ENCODE measurements at places on chromosomes 11 and 22.
A peak's percentile ranks its signal among the peaks of the same experiment; 100 is the strongest.

DNA sequence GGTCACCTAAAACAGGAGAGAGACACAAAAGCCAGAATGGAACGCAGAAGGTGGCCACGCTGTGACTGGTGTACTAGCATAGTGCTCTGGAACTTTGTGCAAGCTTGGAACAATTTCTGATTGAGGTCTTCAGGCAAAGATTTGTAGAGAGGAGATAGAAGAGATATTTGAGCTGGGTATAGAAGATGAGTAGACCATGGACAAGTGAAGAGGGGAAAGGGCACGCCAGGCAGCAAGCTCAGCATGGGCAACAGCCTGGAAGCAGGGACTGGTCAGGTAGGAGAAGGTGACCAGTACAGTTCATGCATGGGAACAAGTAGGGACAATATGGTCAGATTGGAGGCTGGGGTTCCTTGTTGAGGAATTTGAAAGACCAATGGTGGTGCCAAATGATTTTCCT lies 24.4 kb downstream of the MYO18B start:
- no peak for DNase-seq

GRCh38 chr22:48585916-48586798 lies 1241.5 kb downstream of the BRD1 start:
- no peak for DNase-seq

DNA sequence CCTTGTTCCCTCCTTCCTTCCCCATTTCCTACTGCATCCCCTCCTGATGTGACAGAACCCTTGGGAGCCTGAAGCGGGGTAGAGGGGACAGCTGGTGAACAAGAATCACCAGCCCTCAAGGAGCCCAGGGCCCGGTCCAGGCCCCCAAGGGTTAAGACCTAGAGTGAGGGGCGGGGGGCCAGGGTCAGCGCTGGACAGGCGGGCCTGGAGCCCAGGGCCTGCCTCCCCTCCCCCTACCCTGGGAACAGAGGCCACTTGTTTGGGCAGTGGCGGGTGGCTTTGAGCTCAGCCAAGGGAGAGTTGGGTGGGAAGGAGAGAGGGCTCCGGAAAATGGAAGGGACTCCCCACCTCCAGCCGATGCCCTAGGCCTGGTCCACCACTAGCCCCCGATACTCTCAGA lies 2.1 kb downstream of the ARAP1 start:
- DNase-seq: no peak

GRCh38 chr22:38125751-38126201 lies 15.3 kb upstream of the BAIAP2L2 start:
- no peak for DNase-seq

DNA sequence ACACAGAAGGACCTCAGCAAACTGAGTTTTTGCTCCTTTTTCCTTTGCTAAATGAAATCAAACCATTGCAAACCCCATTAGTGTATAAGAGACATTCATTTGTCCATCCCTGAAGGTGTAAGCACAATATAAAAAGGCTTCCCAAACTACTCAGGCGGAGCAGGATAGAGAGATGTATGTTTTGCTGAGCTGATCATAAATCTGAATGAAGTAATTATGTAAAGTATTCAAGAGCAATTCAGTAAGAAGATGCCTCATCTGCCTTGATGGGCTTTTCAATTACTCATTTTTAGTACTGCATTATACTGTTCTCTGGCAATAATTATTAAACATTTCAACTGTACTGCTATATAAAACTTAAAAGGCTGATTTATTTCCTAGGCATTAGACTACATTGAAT lies 65.0 kb downstream of the SPON1 start:
- DNase-seq: no peak

DNA sequence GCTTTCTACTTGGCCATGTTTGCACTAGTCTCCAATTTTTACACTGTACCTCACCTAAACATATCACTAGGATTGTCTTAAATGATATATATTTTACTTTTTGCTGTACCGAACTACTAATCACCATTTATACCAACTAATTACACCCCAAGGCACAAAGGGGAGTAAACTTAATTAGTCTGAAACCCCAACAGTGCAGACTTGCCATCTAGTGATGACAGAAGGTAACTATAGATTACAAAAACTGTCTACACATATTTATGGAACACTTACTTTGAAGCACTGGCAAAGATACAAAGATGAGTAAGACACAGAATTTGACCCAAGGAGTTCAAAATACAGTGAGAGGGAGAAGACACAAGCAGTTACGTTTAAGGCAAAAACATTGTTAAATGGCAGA lies 139.7 kb downstream of the CNTN5 start:
- no peak for DNase-seq

DNA sequence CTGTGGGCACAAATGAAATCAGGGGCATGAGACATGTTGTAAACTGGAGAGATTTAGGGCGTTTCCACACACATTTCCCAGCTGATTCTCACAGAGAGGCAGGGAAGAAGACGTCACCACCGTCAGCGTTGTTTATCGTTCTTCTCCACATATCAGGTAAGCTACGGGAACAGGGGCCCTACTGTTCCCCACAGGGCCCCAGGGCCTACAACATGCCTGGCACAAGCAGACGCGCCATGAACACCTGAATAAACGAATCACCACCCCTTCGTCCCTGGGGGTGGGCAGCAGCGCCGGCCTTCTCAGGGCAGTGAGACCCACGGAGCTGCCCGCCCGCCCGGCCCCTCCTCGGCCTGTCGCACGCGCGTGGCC lies 342 bp downstream of the EFCAB6 start:
- peak; percentile 33 for DNase-seq

DNA sequence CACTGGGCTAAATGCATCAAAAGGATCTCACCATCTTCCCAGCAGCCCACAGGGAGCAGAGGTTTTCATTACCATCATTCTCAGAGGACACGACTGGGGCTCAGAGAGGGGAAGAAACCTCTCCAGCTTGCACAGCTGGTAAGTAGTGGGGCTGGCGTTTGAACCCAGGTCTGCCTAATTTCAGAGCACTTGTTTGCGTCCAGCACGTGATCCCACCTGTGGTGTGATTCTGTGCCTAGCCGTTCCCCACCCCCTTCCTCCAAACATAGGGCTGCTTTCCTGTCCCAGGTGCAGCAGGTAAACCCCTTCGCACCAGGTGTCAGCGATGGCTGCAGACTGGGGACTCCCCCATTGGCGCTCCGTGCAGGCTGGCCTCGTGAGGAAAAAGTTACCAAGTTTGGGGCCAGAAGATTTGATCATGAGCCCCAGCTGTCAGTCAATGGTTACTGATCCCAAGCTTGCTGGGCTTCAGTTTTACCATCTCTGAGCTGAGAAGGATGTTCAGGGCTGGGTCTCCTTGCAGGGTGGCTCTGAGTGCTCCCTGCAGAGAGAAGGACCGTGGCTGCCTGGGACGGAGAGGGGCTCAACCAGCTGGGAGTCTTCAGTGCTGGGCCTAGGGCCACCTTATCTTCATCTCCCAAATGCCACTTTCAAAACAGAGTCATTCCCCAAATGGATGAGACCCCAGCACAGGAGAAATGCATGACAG lies 445.6 kb downstream of the TBC1D22A start:
- no peak for DNase-seq

- DNase-seq: peak; percentile 79
Measured at GRCh38 chr11:46554213-46555147, 39.3 kb downstream of the AMBRA1 start.

GRCh38 chr11:126133901-126134300 lies 71.2 kb upstream of the CDON start:
- DNase-seq: no peak

DNA sequence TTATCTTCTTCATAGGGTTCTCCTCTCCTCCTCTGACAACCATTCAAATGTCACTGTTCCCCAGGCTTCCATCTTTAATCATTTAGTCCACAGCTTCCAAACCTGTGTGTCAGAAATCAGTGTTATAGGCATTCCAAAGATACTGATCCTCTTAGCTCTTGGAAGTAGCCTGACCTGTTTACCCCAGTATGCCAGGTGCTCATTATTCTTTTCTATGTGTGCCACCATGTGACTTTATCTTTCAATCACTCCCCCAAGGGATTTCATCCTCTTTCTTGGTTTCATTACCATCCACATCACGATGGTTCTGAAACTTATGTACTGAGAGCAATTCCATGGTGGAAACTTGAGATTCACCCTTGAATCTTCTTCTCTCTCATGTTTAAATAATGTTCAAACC lies 7.6 kb downstream of the POU2AF2 start:
- no peak for DNase-seq

DNA sequence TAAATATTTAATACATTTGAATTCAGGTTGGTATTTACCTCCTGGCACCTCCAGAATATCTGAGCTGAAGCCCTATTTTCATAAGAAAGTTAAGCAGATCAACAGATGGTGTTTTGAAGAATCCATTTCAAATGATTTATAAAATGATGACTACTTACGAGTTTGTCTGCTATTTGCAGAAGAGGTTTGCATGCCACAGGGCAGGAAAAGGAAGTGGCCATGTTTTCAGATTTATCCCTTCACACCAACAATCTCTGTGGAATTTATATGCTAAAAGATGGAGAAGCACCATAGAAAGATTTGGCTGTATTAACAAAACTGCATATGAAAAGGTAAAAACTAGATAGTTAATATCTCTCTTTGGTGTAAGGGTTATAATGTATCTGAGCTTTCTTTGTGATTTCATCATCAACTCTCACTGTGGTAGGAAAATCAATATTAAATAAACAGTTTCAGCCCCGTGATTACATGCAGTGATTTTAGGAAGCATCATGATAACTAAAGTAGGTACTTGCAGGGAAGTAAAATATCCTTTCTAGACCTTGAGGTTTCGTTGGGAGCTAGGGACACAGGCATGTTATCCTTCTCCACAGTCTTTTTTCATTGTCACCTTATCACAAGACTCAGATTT lies 2.6 kb downstream of the BMAL1 start:
- DNase-seq: no peak

DNA sequence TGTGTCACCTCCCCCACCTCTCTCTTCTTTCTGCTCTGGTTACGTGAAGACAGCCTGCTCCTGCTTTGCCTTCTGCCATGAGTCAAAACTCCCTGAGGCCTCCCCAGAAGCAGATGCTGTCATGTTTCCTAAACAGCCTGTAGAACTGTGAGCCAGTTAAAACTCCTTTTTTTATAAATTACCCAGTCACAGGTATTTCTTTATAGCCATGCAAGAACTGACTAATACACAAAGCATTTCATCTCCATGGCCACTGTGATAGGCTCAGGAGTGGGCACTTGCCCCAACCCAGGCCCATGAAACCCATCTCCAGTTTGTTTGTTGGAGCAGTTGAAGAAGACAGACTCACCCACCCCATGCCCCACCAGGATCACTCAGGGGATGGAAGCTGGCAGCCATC lies 253.3 kb upstream of the ISX start:
- DNase-seq: peak; percentile 73

- DNase-seq: no peak
Measured at GRCh38 chr22:31911565-31912406, 32.5 kb upstream of the YWHAH start.

- DNase-seq: no peak
Measured at GRCh38 chr11:8612522-8612921, 18.5 kb upstream of the STK33 start.

GRCh38 chr22:34115722-34116121 lies 195.4 kb upstream of the LARGE1 start:
- no peak for DNase-seq

GRCh38 chr11:43923406-43924111 lies 18.9 kb upstream of the C11orf96 start:
- DNase-seq: peak; percentile 67

- DNase-seq: peak; percentile 58
Measured at GRCh38 chr22:17121233-17122195, at the start of gene TMEM121B. TMEM121B (minus strand) TSS chr22:17121360; CDS start chr22:17121127, 233 bp downstream.
